ENCODE measurements at places on chromosomes 3 and 15.

DNA sequence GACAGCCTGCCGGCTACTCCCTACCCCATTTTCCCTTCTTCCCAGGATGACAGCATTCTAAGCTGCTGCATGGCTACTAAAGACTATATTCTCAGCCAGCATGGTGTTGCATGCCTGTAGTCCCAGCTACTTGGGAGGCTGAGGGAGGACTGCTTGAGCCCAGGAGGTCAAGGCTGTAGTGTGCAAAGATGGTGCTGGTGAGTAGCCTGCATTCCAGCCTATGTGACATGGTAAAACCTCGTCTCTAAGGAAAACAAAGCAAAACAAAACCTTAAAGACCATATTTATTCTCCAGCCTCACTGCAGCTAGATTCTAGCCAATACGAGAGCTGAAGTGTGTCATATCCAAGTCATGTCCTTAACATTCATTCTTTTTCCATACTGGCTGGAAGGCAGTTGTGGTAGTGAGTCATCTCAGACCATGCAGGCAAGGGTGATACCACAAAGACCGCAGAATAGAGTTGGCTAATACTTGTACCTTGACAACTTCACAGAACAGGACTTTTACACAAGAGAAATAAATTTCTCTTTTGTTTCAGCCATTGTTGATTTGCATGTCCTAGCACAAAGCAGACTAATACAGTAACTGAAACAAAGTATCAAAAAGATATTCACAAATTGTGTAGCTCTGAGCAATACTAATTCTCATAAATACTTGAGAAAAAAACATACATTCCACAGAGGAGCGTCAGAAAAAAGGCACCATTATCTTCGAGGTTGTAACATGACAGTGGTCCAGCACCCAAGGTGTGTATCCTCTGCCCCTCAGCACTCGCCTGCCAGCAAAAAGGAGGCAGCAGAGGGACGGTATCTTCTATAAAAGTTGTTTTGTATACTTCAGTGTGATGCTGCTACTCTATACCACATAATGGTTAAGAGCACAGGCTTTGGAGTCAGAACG is 14.8 kb downstream of the PBRM1 start:
- DNase-seq = no peak

DNA sequence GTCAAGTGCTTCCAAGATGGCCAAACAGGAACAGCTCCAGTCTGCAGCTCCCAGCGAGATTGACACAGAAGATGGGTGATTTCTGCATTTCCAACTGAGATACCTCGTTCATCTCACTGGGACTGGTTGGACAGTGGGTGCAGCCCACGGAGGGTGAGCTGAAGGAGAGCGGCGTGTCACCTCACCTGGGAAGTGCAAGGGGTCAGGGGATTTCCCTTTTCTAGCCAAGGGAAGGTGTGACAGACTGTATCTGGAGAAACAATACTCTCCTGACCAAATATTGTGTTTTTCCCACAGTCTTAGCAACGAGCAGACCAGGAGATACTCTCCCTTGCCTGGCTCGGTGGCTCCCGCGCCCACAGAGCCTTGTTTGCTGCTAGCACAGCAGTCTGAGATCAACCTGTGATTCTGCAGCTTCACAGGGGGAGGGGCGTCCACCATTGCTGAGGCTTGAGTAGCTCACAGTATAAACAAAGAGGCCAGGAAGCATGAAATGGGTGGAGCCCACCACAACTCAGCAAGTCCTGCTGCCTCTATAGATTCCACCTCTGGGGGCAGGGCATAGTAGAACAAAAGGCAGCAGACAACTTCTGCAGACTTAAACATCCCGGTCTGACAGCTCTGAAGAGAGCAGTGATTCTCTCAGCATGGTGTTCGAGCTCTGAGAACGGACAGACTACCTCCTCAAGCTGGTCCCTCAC is 293.5 kb upstream of the SUCLG2 start:
- no peak for DNase-seq

GRCh38 chr15:79680720-79681119 is 216.1 kb downstream of the MTHFS start:
- no peak for DNase-seq

DNA sequence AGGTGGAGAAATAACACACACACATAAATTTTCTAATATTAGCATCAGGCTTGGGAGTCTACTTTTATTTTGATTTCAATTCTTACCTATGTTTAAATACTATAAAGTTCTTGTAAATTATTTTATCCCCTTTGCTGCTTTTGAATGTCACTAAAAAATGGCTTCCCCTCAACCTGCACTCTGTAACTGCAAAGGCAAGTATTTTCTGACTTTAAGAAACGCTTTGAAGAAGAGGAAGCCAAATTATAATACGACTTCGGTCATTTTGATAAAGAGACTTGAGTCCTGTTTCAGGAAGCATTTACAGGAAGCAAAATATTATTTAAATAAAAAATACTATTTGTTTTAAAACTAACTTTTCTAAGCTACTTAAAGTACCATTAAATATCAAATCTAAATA is 627.7 kb upstream of the AGTR1 start:
- DNase-seq = no peak

GRCh38 chr3:105353485-105354161 is 13.1 kb upstream of the ALCAM start:
- DNase-seq = peak; percentile 67

- DNase-seq = no peak
Measured at GRCh38 chr15:59042041-59042440, 54.6 kb downstream of the RNF111 start.

DNA sequence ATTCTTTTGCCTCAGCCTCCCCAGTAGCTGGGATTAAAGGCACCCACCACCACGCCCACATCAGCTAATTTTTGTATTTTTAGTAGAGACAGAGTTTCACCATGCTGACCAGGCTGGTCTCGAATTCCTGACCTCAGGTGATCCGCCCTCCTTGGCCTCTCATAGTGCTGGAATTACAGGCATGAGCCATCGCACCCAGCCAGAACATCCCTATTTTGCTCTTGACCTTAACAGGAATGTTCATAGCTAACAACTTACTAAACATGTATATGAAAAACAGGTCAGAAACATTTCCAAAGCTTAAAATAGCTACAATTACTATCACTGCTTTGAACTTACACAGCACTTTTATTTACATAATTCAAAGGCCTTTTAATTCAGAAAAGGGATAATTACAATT is 33.7 kb downstream of the UQCC5 start:
- no peak for DNase-seq

DNA sequence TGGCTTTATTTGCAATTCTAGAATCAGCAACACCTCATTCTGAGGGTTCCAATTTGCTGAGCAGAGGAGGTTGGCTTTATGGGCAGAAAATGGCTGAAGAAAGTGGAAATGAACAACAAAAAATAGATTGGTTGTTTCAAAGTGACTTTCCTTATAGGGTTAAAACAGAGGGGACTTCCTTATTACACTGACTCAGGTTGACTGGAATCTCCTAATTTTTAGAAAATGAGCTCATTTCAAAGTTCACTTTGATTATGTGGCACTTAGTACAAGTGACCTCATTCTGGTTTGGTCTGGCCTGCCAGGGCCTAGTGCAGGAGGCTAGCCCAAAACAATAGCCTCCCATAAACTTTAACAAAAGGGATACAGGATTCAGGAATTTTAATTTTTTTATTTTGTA is 41.4 kb downstream of the NFKBIZ start:
- DNase-seq = no peak

DNA sequence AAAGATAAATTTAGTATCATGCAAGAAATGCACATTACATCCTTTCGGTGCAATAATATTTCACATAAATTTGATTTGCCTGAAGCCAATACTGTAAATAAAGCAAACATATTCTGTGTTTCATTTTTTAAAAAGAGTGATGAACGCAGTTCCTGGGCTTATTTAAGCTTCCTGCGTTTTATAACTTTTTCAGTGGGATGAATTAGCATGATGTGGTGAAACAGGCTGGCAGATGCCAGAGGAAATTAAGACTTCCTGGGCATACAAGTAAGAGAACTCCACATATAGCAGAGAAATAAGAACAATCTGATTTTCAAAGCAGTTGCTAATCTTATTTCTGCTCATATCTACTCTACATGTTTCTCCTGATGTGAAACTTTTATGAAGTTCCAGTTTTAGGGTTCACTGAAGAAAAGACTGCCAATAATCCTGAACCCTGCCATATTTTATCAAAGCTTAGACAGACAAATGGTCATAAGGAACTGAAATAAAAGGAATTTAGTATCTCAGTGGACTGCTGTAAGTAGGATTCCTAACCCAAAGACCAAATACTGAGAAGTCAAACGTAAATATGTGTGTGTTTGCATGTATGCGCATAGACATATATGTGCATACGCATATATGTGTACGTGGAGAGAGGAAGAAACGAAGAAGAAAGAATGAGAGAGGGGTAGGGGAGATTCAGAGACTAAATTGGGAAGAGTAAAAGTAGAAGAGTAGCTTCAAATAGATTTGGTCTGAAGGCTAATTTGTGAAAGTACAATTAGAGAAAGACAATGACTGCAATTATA is 628.6 kb upstream of the CCDC54 start:
- DNase-seq = no peak

GRCh38 chr15:41713047-41713446 is 52.8 kb downstream of the MGA start:
- no peak for DNase-seq

DNA sequence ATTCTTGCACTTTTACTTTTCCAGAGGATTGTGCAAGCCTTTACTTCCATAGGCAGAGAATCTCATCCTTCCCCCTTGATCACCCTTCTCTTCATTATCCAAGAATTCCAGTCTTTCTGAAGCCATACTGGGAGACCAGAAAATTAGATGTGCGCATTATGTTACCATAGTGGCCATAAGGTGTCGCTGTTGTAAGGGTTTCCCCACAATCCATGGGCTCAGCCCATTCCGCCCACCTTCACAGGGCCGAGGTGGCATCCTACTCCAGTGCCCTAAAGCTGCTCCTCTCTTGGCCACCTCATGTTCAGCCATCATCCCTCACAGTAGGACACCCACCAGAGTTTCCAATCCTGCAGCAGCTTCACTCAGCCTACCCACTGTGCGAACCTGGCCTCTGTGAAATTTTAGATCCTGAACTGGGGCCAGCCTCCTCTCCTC is 35.0 kb downstream of the CTSH start:
- peak; percentile 61 for DNase-seq

- DNase-seq = peak; percentile 92
Measured at GRCh38 chr15:60397772-60398445, at the start of gene ANXA2. ANXA2 (minus strand) TSS chr15:60397986; CDS start chr15:60386075, 11,911 bp downstream.

Measured in sciatic nerve (tissue), 2 donors.